ENCODE measurements at places on chromosomes 12 and 14. TPM values are rescaled to one million over a fixed set of nuclear protein-coding genes. Genes with fewer than 3 reads are reported as not detected.

FCF1 gene
- 24.3 TPM for total RNA-seq

KRT72 gene
- total RNA-seq, result not detected

SMAGP gene
- total RNA-seq, result 24.4 TPM

PIWIL1 gene
- total RNA-seq, result not detected

NAP1L1 gene
- total RNA-seq, result 173 TPM

CAPRIN2 gene
- 38.3 TPM for total RNA-seq

SPTB gene
- total RNA-seq, result not detected

PIANP gene
- not detected for total RNA-seq

CDC42BPB gene
- 124 TPM for total RNA-seq

KRT2 gene
- total RNA-seq, result not detected

CLEC2D gene
- total RNA-seq, result 2.2 TPM

MYO1H gene
- not detected for total RNA-seq

PPP1R1A gene
- not detected for total RNA-seq

PPP2R5E gene
- 24.0 TPM for total RNA-seq

RPAP3 gene
- total RNA-seq, result 20.3 TPM

EXOC3L4 gene
- not detected for total RNA-seq

ERGIC2 gene
- total RNA-seq, result 45.2 TPM

MUCL1 gene
- total RNA-seq, result not detected

LRRIQ1 gene
- 0.59 TPM for total RNA-seq

SPTLC2 gene
- 30.5 TPM for total RNA-seq

NR4A1 gene
- 1.2 TPM for total RNA-seq

PLEKHG7 gene
- total RNA-seq, result not detected

SERPINA1 gene
- 0.39 TPM for total RNA-seq

ITGA5 gene
- 524 TPM for total RNA-seq

FOXG1 gene
- total RNA-seq, result 0.20 TPM

ADCY4 gene
- 3.7 TPM for total RNA-seq

NINJ2 gene
- 5.5 TPM for total RNA-seq

BEST3 gene
- total RNA-seq, result not detected

LRP1 gene
- 425 TPM for total RNA-seq

SLC17A8 gene
- total RNA-seq, result under 0.01 TPM

NPAS3 gene
- 1.5 TPM for total RNA-seq

ATXN7L3B gene
- 19.4 TPM for total RNA-seq

TAS2R8 gene
- total RNA-seq, result not detected

IGF1 gene
- not detected for total RNA-seq

RDH12 gene
- total RNA-seq, result not detected

NRL gene
- total RNA-seq, result 0.78 TPM

RTN1 gene
- under 0.01 TPM for total RNA-seq

ARG2 gene
- 1.8 TPM for total RNA-seq

NOVA1 gene
- 36.4 TPM for total RNA-seq

VASH1 gene
- 1.8 TPM for total RNA-seq

POTEM gene
- total RNA-seq, result not detected

GRIP1 gene
- total RNA-seq, result under 0.01 TPM

CNTN1 gene
- total RNA-seq, result 0.39 TPM

IAPP gene
- total RNA-seq, result not detected

OLR1 gene
- total RNA-seq, result not detected

TDRD9 gene
- 0.73 TPM for total RNA-seq

RNASE7 gene
- total RNA-seq, result not detected

GALNT4 gene
- 11.7 TPM for total RNA-seq

TSPAN11 gene
- 0.20 TPM for total RNA-seq

CRIP1 gene
- total RNA-seq, result 4.4 TPM

GUCY2C gene
- total RNA-seq, result not detected

C3AR1 gene
- total RNA-seq, result under 0.01 TPM

ADAMTS20 gene
- not detected for total RNA-seq

CBLN3 gene
- 1.4 TPM for total RNA-seq
